Foreskin fibroblast (primary cell): ENCODE measurements at places on chromosomes 1 and 21.

GRCh38 chr1:231729544-231729943, 103.0 kb downstream of the DISC1 start:
- no peak for DNase-seq

- peak; percentile 60 for DNase-seq
Measured at GRCh38 chr21:34545079-34545884, 33.3 kb upstream of the KCNE1 start.

- no peak for DNase-seq
Measured at GRCh38 chr1:1596493-1597274, 3.3 kb downstream of the FNDC10 start.

DNA sequence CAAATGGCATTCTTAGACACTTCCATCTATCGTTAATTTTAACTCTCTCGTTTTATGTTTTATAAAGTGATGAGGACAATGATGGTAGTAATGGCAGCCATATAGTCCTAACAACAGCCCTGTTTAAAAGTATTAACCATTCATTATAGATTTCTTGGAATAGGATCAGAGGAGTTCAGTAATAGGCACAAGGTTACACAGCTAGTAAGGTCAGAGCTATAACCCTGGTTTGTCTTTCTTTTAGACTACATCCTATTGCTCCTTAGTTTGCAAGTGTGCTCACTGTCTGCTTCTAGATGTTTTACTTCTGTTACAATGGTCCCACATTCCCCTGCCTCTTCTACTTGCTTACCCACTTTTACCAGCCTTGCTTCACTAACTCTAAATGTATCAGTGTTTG, 50.9 kb downstream of the TLCD4 start:
- DNase-seq = no peak

DNA sequence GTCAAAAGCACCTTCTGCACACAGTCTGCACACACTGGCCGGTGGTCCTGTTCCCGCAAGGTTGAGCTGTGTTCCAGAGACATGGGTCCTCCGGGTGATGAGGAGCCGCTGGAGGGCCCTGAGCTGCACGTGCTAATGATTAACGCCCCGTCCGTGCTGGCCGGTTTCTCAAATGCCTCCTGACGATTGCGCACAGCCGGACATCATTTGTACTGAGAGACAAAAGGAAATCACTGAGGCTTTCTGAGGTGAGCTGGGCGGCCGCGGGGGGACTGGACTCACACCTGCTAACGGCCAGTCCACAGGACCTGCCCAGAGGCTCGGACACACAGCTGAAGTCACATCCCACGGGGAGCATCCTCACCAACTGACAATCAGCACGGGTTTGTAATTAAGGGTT, 29.2 kb downstream of the POFUT2 start:
- peak; percentile 38 for DNase-seq

GRCh38 chr1:116147972-116148371, 36.8 kb downstream of the MAB21L3 start:
- no peak for DNase-seq

- no peak for DNase-seq
Measured at GRCh38 chr1:7292714-7293419, 478.2 kb upstream of the VAMP3 start.

DNA sequence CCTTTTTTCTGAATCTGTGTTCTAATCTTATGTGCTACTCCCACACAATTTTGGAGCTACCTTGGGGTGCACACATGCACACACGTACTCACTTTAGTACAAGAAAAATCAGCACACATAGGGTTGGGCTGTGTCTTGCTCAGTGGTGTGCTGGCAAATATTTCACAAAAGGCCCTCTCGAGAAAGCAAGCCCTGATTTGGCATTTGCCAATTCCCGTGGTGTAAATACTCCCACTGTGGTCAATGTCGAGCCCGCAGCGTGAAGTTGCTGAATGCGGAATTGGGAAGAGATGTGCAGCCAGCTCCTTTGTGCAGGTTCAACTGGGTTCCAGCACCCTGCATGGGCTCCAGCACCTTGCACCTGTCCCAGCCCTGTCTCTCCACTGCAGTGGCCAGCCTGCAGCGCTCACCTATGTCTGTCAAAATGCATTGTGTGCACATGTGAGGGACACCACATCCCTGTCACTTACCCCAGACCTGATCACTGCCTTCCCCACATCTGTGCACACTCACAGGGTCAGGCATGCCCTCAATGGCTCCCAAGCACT, 78.4 kb upstream of the WNT4 start:
- no peak for DNase-seq

DNA sequence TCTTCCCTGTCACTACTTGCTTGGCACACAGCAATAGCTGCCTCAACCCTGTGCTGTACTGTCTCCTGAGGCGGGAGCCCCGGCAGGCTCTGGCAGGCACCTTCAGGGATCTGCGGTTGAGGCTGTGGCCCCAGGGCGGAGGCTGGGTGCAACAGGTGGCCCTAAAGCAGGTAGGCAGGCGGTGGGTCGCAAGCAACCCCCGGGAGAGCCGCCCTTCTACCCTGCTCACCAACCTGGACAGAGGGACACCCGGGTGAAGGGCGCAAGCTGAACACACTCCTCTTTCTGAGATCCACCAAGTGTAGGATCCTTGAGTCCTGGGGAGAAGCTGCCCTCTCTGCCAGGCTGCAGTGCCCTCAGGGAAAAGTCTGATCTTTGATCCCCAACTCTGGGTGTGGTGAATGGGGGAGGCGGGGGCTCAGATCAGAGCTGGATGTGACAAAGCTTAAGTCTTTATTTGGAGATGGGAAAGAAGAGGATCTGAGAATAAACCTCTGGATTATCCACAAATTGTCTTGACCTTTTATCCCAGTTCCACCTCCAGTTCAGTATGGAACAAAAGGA, 1.2 kb downstream of the RXFP4 start:
- no peak for DNase-seq
